DMS53 (cell line): ENCODE measurements at places on chromosomes 3 and 15.

GRCh38 chr3:131655070-131655690 lies 152.4 kb upstream of the MRPL3 start:
- no peak for DNase-seq

GRCh38 chr3:192802957-192803899 lies 75.9 kb upstream of the FGF12 start:
- peak; percentile 63 for DNase-seq

DNA sequence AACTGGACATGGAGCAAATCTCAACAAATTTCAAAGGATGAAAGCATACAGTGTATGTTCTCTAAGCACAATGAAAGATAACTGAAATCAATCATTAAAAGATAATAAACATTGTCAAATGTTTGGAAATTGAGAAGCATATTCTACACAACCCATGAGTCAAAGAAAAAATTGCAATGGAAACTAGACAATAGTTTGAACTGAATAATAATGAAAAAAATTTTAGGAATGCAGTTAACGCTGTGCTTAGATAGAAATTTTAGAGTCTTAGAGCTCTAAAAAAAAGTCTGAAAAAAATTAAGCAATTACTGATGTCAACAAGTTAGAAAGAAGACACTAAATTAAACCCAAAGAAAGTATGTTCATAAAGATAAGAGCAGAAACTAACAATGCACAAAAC lies 15.5 kb downstream of the RABL3 start:
- no peak for DNase-seq

DNA sequence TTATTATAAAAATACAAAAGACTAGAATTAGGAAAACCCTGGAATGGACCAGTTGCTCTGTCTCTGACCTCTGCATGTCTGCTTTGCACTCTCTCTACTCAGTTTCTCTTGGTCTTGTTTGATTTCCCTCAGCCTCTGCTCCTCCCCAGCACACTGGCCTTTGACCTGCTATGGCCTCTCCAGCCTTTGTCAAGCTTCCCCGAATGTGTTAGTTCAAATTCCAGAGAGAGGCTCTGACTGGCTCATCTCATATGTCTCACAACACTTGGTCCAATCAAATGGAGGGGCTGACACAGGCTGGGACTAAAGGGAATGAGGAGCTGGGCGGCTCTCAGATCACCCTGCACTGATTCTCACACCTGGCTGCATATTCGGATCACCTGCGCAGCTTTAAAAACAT lies 52.4 kb upstream of the CMTM8 start:
- DNase-seq: peak; percentile 64

DNA sequence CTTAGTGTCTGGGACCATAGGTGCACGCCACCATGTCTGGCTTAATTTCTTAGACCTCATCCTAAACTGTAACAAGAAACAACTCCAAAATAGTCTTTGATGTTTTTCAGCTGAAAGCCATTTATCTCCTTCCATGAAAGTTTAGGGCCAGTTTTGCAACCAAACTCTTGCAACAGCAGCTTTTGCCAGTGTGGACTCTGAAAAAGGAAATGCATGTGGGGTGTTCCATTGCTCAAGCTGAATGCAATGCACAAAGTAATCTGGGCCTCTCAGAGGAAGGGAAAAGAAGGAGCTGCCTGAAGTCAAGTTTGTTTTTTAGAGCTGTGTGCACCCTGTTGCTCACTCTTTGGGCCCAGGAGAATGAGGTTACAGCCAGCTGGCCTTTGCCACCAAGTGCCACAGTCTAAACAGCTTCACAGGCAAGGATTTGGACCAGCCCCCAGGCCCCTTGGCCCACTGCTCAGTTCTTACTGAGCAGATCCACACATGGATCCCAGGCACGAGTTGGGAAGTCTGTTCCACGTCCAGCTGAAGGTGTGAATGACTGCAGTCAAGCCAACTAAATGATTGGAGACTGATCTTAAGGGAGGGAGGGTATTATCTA lies 212.3 kb upstream of the LRRFIP2 start:
- no peak for DNase-seq

DNA sequence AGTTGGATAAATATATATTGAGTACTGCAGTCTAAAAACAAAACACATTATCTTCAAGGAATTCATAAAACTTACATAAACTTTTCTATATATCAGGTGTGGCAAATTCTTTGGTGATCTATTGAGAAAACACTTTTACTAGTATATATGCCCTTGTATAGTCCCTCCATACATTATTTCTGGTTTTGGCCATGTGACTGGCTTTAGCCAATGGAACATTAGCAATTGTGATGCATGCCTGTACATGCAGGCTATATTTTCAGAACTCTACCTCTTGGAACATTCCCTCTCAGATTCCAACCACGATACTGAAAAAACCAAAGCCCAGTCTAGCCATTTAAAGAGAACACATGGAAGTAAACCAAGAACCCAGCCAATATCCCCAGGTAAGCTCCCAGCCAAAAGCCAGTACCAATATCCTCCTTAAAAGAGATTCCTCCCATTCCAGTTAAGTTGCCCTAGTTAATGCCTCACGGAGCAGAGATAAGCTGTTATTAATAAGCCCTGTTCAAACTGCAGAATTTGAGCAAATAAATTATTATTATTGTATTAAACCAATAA lies 152.8 kb downstream of the NEK10 start:
- no peak for DNase-seq

DNA sequence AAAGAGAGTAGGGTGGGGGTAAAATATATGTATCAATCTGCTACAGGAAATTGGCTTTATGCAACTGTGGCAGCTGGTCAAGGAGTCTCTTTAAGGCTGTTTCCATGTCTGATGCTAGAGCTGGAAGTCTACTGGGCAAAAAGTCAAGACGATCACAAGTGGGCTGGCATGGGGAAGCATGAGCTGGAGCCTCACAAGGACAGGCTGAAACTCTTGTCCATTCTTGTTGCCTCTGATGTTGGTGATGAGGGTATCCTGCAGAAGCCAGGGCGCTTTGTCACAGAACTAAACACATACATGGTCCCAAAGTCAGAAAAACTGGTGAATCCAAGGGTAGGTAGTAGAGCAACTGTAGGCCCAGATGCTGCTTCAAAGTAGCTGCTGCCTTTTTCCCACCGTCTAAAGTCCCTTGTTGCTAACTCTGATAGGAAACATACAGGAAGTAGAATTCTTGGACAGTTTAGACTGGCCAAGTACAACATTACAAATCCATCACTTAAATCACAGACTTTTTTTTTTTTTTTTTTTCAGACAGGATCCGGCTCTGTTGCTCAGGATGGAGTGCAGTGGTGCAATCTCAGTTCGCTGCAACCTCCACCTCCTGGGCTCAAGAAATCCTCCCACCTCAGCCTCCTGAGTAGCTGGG lies 54.2 kb downstream of the RPL39L start:
- DNase-seq: no peak

- DNase-seq: peak; percentile 93
Observed at GRCh38 chr3:172635588-172635987, 75.3 kb downstream of the NCEH1 start.

- no peak for DNase-seq
Observed at GRCh38 chr3:87796137-87796842, 262.5 kb downstream of the CGGBP1 start.

- peak; percentile 87 for DNase-seq
Observed at GRCh38 chr3:157127831-157128767, 31.8 kb downstream of the CCNL1 start.

DNA sequence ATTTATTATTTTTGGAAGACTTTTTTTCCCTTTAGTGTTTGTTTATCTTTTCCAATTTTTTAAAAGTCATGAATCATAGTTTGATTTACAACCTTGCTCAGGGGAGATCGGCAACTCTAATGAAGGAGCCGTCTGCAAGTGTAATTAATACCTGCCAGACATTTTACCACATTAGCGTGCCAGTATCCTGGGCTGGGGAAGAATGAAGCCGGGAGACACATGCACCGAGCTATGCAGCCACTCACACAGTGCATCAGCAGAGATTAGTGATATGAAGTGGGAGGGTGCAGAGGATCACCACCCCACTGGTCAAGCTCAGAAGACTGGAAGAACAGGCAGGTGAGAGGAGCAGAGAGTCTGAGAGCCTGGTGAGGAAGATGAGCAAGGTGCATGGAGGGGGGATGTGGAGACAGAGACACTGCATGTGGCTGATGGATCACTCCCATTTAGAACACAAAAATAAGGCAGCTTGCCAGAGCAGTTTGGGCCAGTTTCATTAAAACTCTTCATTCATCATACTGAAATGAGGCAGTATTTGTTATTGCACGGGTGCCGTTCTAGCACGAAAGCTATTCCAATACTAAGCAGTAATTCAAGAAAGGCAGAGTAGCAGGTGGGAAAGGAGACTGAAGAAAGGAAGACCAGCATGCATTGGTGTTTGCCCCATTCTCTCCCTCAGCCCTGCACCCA lies 821.6 kb downstream of the TUSC7 start:
- DNase-seq: no peak

DNA sequence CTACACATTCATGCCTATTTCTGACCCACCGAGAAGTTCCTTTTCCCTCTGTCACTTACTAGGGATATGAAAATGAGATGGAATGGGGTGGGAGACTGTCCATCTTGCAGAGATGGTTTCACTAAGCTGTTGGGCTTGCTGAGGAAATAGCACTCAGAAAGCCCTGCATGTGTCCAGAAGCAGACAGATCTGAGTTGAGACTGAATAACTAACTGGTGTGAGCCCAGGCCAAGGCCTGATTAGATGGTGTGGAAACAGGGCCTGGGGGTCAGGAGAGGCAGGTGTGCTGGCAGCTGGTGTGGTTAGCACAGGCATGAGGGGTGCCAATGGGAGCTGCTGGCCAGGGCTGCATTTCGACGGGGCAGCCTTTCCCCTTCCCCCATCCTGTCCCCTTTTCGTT lies 72.1 kb downstream of the CLSTN2 start:
- no peak for DNase-seq

DNA sequence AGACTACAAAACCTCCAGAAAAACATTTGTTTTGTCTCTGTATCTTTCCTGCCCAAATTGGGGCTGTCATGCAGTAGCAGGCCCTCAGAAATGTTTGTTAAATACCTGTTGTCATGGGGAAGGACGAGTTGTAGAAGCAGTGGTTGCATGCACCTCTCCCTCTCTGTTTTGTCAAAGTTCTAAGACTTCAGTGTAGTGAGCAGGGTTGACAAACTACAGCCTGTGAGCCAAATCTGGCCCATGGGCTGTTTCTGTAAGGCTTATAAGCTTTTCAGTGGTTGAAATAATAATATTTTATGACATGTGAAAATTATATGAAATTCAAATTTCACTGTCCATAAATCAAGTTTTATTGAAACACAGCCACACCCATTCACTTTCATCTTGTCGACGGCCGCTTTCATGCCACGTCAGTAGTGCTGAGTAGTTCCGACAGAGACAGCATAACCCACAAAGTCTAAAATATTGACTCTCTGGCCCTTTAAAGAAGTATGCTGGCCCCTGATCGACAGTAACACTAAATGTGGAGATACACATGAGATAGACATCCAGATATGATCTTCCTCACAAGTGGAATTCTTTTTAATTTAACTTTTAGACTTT lies 102.9 kb downstream of the PDZRN3 start:
- DNase-seq: no peak
